ENCODE measurements at places on chromosomes 1 and 21.

DNA sequence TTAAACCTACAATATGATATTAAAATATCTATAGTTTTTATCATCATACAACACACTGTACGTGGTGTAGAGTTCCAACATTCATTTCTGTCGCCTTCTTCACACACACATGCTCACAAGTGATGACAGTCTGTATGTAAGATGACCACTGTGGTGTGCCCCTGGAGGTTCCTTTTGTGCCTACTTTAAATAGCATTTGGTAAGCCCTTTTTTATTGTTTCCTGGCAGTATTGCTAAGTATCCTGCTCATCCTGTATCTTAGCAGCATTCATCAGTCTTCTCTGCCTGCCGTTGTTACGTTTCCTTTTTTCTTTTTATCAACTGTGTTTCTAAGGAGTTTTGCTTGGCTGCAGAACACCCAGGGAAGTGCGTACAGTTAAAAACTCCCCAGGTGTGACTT lies 231.4 kb downstream of the CHRM3 start:
- no peak for DNase-seq

DNA sequence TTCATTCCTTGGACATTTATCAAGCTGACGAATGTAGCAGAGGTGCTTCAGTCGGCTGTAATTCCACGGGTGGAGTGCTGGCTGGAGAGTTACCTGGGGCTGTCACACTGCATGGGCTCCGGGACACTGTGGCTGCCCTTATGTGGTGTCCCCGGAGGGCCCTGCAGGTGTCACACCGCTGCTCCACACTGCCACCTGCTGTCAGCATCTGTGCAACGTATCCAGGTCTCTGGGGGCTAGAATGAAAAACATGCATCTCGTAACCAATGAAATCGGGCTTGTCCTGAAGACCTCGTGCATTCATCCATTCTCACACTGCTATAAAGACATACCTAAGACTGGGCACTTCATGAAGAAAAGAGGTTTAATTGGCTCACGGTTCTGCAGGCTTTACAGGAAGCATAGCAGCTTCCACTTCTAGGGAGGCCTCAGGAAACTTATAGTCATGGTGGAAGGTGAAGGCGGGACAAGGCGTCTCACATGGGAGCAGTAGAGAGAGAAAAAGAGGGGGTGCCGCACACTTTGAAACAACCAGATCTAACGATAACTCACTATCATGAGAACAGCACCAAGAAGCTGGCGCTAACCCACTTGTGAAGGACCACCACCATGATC lies 46.7 kb upstream of the PCBP3 start:
- DNase-seq, result no peak

DNA sequence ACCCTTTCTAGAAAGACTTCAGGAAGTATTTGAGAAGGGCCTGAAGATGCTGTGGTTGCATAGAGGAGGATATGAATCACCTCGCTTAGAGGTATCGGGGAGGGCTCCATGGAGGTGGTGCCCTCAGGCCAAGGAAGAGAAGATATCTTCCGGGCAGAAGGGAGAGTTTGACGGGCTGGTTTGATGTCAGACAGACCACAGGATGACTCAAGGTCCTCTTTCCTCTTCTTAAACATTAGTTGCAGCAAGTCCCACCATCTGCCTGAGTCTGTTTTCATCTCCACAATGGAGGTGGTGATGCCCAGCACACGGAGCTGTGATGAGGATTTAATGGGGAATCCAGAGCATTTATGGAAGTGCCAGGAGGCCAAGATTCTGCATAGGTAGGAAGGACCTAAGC lies 25.1 kb upstream of the RUNX3 start:
- no peak for DNase-seq

DNA sequence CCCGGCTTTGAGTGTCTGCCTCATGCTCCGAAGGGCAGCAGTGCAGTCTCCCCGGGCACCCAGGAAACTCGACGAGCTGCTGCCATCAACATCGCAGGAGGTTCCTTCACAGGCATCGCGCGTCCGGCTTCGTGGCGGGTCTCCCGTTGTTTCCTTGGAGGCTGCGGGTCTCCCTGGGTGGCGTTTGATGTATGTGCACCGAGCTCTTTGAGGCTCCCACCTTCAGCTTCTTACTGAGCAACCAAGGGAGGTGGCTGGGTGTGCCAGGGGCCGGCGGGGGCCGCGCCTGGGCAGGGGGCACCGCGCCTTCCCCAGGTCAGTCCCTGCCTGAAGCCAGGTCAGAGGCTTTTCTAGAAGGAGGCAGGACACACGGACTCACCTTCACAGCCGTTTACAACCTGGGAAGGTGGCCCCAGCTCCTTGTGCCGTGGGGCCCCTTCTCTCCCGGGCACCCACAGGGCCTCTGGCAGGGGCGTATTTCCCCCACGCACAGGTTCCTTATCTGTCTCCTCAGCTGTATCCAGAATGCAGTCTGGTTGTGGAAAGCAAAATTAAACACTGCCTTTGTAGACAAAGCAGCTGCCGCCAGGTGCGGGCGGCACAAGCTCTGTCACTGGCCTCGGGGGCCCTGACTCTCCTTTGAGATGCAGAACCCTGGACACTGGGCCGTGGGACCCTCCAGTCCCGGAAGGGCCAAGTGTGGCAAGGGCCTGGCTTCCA lies 21.7 kb upstream of the PEX10 start:
- DNase-seq, result no peak
